CD4-positive, alpha-beta memory T cell (primary cell): ENCODE measurements at places on chromosomes 12 and 14.

DNA sequence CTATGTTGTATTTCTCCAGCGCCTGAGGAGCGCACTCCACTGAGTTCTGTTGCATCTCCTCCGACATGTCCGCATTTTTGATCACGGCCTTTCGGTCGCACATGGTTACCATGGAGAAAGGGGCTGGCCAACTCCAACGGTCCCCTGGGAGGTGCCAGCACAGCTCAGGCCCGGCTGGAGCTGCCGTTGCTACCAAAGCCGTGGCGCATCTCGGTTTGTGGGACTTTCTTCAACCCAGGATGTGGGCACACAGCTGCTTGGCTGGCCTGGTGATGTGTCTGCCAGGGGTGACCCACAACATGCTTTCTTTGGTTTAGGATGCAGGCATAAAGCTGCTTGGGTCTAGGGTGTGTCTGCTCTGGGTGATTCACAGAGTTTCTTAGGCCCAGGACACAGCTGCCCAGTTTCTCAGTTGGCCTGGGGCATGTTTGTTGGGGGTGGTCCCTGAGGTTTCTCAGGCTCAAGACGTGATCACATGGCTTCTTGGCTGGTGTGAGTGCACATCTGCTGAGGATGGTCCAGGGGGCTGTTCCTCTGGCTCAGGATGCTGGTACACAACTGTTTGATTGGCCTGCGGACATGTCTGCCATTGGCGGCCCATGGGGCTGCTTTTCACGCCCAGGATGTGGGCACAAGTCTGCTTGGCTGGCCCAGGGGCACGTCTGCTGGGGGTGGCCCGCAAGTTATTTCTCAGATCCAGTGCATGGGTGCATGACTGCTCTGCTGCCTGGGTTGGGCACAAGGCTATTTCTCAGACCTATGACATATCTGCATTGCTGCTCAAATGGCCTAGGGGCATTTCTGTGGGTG is 25.9 kb upstream of the GTF2A1 start:
- no peak for DNase-seq

DNA sequence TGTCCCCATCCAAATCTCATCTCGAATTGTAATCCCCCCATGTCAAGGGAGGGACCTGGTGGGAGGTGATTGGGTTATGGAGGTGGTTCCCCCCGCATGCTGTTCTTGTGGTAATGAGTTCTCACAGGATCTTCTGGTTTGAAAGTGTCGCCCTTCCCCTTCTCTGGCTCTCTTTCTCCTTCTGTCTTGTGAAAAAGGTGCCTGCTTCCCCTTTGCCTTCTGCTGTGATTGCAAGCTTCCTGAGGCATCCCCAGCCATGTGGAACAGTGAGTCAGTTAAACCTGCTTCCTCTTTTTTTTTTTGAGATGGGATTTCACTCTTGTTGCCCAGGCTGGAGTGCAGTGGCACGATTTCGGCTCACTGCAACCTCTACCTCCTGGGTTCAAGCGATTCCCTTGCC is 104.0 kb downstream of the CCDC91 start:
- DNase-seq = no peak

- no peak for DNase-seq
These were observed 19.9 kb downstream of the LRTM2 start for GRCh38 chr12:1839956-1840951.

- no peak for DNase-seq
These were observed 13.6 kb downstream of the SNX6 start for GRCh38 chr14:34616360-34616759.

DNA sequence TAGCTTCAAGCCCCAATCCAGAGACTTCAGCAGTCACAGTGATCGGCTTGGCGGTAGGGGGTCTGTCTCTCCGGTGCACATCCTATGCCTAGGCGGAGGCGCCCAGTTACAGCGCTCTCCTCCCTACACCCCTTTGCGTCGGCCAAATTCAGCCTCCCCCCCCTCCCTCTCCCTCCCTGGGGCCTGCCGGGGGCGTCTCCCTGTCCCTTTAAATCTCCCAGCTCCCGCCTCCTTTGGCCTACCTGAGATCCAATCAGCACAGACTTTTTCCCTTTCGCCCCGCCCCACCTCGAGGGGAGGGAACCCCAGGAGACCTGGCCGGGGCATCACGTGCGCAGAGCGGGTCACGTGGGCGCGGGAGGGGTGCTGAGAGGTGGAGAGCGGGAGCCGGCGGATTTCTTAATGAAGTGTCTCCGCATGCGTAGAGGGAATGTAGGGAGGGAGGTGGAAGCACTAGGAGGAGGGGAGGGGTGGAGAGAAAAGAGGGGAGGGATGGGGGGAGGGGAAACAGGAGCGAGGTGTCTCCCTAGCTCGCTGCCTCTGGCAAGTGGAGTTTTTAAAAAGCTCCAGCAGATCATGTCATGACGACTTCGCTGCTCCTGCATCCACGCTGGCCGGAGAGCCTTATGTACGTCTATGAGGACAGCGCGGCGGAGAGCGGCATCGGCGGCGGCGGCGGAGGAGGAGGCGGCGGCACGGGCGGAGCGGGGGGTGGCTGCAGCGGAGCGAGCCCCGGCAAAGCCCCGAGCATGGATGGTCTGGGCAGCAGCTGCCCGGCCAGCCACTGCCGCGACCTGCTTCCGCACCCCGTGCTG is at the start of gene HOXC13:
TSS of gene HOXC13 (plus strand) at position 506 of the 815 bp plus-strand sequence. CDS start at position 582, 76 bp downstream.
- DNase-seq = no peak
